Foreskin fibroblast (primary cell): ENCODE measurements at places on chromosomes 4 and X.

- DNase-seq, result peak; percentile 37
Observed at GRCh38 chr4:47469951-47470350, 6.4 kb upstream of the COMMD8 start.

DNA sequence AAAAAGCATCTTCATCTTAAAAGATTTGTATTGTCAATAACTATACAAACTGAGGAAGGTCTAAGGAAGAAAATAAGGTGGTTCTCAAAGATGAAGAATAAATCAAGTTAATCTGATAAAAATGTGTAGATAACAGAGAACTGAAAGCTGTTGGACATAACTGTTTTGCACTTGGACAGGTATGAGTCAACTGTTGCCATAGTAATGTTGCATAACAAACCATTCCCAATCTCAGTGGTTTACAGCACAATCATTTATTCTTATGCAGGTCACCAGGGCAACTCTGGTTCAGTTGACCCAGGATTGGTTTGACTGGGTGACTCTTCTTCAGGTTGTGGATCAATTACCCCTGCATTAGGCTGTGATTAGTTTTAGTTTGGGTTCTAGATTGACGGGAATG is 2197.7 kb downstream of the ARAP2 start:
- peak; percentile 67 for DNase-seq

DNA sequence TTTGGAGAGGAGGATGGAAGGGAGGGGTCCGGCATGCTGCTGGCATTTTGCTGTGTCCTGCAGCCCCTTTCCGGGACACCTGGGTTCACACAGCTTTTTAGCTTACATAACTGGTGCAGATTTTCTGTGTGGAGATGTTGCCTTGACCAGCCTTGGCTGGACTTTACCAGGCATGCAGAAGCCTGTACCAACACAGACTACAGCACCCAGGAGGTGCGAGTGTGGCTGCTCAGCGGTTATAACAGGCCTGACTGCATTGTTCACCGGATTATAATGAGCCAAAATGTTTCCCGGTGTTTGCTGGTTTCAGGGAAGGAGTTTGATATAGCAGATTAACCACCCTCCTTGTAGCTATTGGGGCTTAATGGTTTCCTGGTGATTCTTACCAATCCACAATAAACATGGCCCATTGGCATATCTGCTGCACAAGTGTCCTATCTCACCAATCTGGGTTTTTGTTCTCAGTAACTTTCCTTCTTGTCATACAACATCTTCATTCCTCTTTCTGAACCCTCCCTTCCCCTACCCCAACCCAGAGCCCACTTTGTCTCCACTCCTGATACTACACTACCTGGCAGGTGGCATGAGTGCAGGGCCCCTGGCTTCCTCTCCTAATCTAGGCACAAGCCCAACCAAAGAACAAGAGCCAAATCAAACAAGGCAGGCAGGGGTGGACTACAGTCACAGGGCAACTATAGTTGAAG is 3.9 kb downstream of the RPL10 start:
- peak; percentile 50 for DNase-seq

DNA sequence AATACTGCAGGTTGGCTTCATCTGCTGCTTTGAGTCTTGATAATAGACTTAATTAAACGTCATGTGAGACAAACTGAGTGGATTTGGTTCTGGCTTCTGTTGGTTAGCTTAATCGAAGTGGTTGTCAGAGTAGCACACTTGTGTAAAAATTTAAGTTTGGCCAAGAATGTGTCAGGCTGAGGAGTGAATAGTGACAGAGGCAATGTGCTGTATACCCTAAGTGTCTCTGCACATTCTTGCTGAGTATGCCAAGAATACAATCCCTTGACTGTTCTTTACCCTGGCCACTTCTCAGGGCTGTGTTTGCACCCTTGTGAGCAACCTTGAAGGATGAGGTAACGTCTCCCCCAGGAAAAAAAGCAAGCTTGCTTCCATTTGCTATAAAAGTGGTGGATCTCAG is 14.9 kb downstream of the RPS3A start:
- no peak for DNase-seq

DNA sequence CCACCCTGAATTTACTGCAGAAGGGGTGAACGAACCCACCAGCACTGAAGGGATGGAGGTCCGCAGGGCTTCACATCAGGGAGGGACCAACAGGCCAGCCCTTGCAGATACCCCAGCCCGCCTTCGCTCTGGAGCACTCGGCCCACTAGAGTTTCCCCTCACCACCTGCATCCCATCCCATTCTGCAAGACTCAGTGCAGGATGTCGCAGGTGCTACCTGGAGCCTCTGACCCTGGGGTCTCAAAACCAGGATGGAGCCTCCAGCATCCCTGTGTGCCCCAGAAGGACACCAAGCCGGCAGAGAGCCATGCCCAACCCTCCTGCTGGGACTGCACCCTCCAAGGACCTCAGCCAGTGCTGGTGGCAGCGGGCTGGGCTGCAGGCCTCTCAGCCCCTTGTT is 57.6 kb upstream of the ADRA2C start:
- no peak for DNase-seq

DNA sequence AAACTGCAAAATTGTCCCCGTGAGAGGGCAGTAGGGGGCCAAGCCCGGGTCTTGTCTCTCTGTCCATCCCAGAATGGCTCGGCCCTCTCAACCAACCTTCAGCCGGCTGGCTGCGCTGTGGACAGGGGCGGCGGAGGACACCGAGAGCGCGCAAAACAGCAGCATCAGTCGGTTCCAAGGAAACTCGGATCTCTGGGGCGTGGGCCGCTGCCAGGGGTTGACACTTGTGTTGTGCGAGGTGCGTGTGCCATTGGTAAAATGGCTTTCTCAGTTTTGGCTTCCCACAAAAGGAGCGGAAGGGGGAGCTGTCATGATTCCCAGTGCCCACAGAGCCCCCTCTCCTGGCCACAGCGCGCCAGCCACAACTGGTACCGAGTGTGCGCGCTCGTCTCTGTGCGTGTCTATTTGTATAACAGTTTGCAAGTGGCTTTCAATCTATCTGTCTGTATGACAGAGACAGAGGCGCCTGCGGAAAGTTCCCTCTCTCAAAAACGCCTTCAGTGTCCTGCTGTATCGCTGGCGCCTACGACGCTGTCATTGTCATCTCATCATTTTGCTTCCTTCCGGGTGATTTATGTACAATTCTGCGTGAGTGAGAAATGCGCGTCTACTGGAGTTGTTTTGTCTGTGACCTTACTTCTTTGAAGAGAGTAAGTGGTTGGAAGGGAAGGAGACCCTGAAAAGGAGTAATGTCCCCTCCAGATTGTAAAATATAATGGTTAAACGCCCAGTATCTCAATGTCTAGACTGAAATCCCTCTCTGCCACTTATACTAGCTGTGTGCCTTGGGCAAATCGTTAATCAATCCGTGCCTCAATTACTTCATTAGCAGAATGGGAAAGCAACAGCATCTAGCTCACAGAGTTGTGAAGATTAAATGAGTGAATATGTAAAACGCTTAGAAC is 1.8 kb downstream of the DKK2 start:
- DNase-seq, result peak; percentile 82

DNA sequence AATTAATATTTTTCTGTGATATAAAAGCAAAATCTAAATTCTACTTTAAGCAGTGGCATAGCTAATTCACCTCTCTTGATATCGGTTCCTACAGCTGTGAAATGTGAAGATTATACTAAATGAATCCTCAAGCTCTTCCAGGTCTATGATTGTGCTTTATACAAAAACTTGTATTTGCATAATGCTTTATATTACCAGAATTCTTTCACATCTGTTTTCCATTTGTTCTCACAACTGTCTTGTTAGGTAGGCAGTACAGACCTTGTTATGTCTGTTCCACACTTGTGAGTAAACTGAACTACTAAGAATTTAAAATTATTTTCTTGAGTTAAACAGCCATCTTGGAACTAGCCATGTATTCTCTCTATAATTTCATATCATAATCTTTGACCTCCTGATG is 184.9 kb downstream of the RAPGEF2 start:
- no peak for DNase-seq

- DNase-seq, result no peak
Observed at GRCh38 chrX:133685822-133686221, 270.5 kb upstream of the GPC4 start.

GRCh38 chr4:159376289-159376688 is 273.4 kb downstream of the RAPGEF2 start:
- DNase-seq, result no peak

DNA sequence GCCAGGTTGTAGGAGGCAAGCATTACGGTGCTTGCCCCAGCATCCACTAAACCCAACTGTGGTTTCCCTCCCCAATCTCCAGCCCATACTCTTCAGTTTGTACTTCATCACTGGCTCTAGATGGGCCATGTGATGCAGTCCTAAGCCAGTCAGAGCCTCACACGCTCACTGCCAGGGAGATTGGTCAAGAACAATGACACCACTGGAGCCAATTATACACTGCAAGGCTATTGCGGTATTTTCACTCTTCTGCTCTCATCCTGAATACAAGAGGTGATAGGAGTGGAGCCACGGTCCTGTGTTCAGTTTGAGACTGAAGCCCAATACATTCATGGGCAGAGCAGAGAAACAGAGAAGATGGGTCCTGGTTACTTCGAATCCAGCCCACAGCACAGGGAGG is 58.4 kb downstream of the SEPSECS start:
- no peak for DNase-seq

DNA sequence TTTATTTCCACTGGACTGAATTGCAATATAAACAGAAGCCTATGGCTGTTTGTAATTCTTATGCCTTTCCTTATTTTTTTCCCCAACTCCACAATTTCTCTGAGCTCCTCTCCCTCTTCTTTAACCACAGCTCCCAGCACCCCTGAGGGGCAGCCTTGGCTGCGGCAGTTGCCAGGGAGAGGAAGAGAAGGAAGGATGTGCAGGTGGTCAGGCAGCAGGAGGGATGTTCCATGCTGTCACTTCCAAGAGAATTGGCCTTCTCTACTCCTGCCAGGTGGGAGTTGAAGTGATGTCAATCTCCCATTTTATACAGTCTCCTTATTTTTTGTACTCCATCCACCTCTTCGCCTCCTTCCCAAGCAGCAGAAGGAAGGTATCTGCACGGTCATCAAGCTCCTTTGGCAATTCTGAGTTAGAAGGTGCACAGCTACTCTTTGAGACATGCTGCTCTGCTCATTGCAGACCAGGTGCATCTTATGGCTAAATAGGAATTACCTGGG is 343.3 kb upstream of the RPS6KA3 start:
- no peak for DNase-seq

GRCh38 chr4:87073199-87074120 is 138.6 kb downstream of the AFF1 start:
- no peak for DNase-seq

DNA sequence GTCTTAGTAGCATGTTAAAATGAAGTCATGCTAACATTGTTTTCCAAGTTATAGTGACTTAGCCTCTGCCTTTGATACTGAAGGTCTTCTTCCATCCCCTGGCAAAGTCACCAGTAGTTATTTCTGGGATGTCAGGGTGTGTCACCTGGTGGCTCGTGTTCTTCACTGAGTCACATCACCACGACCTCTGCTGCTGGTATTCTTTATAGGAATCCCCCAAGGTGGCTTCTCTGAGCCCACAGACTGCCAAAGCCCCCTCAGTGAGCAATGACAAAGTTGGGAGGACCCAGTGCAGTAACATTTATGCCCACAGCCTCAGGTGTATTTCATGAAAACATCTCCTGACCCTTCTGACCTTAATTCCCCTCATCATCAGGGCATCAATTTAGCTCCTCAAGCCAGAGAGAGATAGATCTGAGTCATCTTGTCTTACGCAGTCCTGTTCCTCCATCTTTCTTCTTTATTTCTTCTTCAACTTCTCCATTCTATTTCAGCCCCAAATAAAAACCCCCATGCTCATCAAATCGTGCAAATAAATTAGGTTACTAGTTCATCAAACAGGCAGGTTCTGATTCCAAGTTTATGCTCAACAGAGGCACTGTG is 29.3 kb upstream of the GPRIN3 start:
- DNase-seq, result no peak

DNA sequence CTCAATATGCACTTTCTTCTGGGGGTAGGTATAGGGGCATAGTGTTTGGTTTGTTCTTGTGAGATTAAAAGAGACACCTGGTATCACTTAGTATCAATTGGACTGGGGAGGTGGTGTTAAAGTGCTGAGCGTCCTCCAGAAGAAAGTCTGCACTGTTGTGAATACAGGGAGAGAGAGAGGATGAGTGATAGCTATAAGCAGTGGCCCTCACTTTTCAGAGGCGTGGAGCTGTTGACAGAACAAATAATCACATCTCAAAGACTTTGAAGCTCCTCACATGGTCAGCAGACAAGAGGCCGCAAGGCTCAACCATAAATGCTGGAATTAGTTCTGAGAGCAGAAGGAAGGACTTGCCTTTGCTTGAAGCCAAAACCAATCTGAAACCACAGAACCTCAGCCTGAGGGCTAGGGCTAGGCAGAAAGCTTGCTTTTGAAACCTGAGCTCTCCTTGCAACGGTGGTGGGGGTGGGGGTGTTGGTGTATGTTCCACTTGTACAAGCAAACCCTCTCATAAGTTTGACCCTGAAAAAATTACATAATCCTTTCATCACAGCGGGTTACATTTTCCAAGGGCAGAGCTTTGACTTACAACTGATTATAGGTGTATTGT is 123.2 kb upstream of the SCML1 start:
- DNase-seq, result peak; percentile 40

DNA sequence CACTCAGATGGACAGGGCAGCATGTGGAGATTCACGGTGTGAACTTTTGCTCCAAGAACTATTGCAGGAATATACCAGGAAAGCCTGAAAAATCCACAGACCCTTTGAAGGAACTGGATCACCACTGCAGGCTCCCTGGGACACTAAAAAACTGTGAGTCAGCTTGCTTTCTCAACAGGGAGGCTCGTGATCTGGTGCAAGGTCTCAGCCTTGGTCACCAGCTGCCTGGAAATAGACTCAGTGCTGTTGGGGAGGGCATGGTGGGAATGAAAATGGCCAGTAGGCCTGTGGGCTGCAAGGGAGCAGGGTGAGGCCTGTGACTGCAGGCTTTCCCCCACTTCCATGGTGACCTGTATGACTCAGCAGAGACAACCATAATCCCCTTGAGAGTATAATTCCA is 426.4 kb upstream of the RPS6KA3 start:
- peak; percentile 35 for DNase-seq

DNA sequence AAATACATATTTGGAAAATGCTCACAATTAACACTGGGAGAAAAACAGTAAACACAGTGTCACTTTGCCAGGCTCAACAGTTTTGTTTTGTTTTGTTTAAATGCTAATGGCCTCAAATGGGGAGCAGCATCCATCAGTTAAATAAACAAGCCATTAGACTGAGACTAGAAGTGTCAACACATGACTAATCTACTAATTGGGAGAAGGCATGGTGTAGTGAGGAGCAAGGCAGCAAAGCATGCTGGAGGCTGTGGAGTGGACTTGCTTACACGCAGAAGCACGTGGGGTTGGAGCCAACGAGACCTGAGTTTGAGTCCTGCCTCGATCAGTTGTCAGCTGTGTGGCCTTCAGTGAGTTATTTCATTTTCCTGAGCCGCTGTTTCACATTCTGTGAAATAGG is 29.0 kb downstream of the UTP14A start:
- no peak for DNase-seq

- DNase-seq, result no peak
Observed at GRCh38 chr4:161629694-161630441, 533.9 kb downstream of the FSTL5 start.

- DNase-seq, result peak; percentile 31
Observed at GRCh38 chrX:123088331-123088730, 95.7 kb upstream of the GRIA3 start.
